ENCODE measurements at places on chromosomes 6 and 20.

GRCh38 chr20:43744966-43745730 is 18.3 kb upstream of the GTSF1L start:
- no peak for DNase-seq

- no peak for DNase-seq
Measured at GRCh38 chr20:19552221-19553180, 205.6 kb upstream of the RIN2 start.

DNA sequence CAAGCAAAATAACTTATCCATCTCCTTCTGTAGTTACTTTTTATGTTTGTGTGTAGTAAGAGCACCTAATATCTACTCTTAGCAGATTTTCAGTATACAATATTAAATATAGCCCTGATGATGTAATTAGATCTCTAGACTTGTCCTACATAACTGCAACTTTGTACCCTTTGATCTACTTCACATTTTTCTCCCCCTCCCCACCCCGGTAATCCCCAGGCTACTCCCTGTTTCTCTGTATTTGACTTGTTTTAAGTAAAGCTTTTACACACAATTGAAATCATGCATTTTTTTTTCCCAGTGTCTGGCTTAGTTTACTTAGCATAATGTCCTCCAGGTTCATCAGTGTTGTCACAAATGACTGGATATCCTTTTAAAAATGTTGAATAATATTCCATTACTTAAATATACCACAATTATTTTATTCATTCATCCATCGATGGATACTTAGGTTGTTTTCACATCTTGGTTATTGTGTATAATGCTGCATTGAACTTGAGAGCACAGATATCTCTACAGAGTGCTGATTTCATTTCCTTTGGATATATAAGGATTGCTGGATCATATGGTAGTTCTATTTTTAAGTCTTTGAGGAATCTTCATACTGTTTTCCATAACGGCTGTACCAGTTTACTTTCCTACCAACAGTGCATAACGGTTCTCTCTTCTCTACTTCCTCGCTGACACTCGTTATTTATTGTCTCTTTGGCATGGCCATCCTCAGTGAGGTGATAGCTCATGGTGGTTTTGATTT is 212.7 kb downstream of the CDKAL1 start:
- no peak for DNase-seq

DNA sequence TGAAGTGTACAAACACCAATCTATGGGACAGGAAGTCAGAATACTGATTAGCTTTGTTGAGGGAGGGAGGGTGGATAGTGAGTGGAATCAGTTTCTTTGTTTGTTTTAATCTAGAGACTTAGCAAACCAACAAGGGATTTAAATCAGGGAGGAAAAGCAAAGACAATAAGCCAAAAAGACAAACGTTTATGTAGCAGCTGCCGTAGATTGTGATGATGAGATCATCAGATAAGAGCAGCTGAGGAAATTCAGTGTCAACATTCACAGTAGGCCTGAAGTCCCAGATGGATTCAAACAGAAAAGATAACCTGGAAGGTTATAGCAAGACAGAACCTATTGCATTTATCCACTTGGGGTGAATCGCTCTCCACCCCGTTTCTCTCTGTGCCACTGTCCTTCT is 104.9 kb upstream of the SYNDIG1 start:
- DNase-seq = no peak

DNA sequence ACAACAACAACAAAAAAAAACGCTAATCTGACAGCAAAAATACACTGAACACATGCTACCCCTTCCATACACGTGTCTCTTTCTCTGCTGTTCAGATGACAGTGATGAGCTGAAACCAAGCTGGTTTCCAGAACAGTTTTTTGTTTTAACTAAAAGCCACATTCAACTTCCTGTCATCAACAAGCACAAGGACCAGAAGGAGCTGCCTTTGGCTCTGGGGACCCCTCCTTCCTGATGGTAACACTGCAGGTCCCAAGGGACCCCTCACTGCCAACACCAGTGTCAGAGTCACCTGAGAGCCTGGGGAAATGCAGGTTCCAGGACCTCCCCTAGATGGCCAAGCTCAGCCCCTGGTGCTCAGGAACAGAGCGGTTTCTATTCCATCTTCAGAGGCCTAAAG is 6.0 kb downstream of the CST7 start:
- no peak for DNase-seq

DNA sequence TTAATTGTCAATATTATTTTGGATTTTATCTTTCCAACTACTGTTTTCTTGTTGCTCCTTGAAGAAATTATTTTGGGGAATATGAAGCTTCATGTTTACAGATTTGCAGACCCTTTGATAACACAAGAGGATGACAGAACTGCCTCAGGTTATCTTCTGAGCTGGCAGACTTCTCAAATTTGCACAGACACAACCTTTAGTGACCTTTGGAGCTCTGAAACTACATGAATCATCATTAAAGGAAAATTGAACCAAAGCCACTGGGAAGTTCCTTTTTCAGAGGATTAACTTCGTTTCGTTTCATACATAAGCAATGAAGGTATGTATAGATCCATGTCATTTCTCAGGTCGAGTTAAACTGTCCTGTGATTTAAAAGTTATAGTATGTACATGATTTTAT is 85.9 kb downstream of the FBXO5 start:
- no peak for DNase-seq

- no peak for DNase-seq
Measured at GRCh38 chr6:33828452-33828763, 24.6 kb upstream of the MLN start.

GRCh38 chr6:43697421-43697820 is 9.8 kb upstream of the MRPS18A start:
- DNase-seq = no peak

DNA sequence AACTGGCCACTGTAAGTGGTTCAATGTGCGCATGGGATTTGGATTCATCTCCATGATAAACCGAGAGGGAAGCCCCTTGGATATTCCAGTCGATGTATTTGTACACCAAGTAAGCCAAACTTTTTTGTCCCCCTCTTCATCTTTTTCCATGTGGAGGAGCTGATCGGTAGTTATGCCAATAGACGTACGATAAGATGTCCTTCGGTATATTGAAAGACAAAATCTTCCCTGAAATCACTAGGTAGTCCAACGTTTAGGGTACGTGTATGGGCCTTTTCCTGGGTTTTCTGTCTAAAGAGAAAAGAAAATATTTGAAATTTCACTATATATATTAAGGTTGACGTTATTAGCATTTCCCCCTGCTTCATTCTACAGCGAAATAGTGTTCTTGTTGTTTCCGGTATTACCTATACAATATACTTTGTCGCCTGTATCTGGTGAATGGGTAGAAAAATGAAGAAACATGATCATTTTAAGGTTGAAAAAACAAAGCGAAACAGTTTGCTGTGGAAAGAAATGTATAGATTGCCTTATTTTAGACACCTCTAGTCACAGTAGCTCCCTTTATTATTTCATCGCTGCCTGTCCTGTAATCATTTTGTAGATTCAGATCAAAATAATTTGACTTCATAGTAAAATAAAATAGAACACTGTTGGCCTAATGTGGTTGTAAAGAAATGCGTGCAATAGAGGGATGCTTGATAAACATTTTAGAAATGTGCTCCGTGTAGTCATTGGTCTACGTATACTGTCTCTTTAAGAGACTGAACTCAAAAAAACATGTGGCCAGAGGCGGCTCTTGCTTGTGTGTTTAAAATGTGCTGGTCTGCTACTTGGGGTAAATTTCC is 1.5 kb downstream of the LIN28B start:
- no peak for DNase-seq

DNA sequence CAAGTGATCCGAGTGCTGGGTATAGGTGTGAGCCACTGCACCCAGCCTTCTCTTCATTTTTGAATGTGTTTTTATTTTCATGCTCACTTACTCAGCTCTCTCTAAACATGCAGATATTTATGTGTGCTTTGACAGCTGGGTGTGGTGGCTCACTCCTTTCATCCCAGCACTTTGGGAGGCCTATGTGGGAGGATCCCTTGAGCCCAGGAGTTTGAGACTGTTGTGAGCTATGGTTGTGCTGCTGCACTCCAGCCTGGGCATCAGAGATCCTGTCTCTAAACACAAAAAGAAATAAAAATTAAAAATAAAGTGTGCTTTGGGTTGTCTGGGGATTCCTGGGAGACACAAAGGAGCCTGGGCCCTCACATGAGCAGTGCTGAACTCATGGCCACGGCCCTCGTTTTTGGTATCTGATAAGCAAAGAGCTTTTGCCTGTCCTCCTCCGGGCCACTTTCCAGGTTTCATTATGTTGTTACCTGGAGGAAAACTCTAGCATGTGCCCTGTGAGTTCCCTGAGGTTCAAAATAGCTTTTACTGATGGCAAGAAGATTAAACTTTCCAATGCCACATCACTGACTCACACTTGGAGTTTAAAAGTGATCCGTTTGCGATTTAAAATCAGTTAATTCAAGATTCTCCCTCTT is 78.5 kb downstream of the CD164 start:
- no peak for DNase-seq

DNA sequence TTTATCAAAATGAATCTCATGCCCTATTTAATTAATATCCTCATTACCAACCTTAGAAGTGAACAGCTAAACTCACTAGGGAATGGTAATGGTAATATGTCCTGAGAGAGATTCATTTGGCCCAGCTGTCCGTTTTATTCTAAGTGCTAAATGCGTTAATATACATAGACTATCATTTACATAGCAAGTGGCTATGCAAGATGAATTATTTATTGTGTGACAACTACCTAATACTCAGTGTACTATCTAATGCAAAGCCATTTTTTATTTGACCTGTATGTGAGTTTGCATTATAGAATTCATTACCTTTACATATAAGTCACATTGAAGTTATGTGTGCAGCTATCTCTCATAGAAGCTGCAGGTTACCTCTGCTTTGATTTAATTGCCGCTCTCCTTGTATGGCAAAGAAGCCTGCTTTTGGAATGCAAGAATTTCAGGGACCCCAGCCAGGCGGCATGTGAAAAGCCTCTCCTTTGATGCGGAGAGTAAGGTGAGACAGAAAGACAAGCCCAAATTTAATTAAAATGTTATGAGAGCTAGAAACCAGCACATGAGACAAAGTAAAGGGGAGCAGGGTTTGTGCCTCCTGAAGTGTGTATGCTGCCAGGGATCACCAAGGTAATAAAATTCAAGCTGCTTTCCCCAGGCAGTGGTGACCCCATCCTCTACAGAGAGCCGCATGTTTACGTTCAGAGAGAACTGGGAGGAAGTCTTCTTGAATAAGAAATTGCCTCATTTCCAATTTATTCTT is 693.0 kb upstream of the MAP3K7 start:
- DNase-seq = no peak

GRCh38 chr6:149140137-149140909 is 177.2 kb upstream of the TAB2 start:
- no peak for DNase-seq

DNA sequence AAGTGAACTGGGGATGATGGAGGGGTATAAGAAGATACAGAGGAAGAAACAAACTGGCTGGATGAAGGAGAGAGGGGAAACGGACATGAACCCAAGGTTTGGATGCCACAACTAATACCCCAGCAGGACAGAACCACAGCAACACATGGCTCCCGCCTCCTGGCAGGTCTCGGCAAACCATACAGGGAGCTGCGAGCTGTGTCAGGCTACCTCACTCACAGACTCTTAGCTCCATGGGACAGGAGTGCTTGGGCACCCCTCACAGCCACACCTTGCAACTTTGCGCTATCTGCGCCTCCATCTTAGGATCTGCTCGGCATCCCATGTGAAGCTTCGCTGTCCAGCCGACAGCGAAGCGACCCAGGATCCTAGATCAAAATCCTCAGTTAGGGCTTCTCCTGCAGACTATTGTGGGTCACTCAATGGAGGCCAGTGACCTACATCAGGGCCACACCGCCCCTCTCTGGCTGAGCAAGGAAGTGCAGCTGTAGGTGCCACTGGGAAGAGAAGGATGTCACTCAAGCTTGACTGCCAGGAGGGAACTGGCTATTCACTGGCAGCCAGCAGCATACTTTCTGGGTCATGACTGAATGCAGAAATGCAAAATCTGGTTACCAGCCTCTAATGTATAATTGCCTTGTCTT is 174.4 kb upstream of the RIN2 start:
- peak; percentile 79 for DNase-seq

GRCh38 chr6:36336779-36337241 is at the start of gene BNIP5:
BNIP5 (minus strand) TSS chr6:36336888; CDS start chr6:36330690, 6,198 bp downstream.
- no peak for DNase-seq

GRCh38 chr6:149405823-149406765 is 6.0 kb downstream of the SUMO4 start:
- DNase-seq = no peak

DNA sequence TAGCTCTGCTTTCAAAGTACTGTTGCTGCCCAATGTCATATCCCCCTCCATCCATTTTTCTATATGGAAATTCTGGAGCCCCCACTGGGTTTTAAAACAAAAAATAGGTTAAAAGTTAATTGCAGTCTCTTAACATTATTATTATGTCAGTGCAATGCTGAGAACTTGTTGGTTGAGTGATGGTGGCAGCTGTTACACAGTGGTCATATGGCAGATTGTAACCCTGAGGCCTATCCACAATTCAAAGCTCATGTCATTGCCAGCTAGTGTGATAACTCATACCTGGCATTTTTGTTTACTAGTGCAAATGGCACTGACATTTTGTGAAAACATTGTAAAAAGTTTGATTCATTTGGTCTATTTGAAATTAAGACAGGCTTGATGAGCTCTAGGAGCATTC is 305.7 kb upstream of the FLRT3 start:
- DNase-seq = no peak

DNA sequence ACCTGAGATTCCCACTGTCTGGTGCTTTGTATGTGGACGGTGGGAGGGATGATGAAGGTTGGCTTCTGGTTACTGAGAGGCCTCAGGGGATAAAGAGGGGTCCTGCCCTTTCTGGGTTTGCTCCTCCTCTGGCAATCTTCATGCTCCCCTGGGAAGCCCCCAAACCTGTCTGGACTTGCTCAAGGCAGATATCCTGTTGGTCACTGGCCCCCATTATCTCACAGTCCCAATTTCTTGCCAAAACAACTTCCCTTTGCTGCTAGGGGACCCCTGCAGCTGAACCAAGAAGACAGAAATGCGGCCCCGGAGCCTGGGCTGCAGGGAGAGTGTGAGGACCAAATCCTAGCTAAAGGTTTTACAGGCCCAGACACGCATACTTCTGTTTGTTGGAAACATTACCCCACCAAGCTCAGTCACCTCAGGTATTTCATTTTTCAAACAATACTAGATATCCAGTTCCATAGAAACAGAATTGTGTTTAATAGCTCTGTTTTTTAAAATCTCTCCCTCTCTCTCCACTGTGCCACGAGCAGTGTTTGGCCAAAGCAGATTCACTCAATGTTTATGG is 63.4 kb upstream of the MRPS10 start:
- DNase-seq = no peak

- DNase-seq = peak; percentile 41
Measured at GRCh38 chr20:50562262-50562701, 52.1 kb downstream of the PTPN1 start.

DNA sequence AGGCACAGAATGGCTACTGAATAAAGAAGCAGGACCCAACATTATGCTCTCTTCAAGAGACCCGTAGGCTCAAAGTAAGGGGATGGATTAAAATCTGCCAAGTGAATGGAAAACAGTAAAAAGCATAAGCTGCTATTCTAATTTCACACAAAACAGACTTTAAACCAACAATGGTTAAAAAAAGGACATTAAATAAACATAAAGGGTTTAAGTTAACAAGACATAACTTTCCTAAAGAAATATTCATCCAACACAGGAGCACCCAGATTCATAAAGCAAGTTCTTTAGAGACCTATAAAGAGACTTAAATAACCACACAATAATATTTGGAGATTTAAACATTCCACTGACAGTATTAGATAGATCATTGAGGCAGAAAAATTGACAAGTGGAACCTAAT is 624.5 kb downstream of the RFPL4B start:
- no peak for DNase-seq
